ENCODE measurements at places on chromosomes 16 and 17.

GRCh38 chr17:57559226-57559625, 185.9 kb downstream of the CCDC182 start:
- H3K27me3 ChIP-seq, result no peaks in the 10 kb centered on the region
- peak overlapping the region; percentile 36 for H3K27ac ChIP-seq
- no peak for ATAC-seq
- H3K4me1 ChIP-seq, result peaks cover 13% of the 10 kb centered on the region
- H3K36me3 ChIP-seq, result no peaks in the 10 kb centered on the region
- no peak overlapping the region for H3K4me3 ChIP-seq

DNA sequence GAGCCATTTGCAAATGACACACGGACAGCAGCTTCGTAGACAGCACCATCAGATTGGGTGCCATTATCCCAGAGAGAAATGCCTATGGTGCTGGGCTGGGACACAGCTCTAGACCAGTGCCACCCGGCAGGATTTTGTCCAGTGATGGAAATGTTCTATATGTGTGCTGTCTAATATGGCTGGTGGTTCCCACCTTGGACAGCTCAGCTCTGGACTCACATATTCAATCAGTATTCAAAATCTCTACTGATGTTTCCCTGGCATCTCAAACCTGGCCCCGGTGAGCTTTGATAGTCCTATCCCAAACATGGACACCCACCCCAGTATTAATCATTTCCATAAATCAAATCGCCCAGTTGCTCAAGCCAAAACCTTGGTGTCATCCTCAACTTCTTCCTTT, 23.0 kb downstream of the FA2H start:
- no peaks in the 10 kb centered on the region for H3K4me1 ChIP-seq
- no peak for ATAC-seq
- H3K27me3 ChIP-seq, result peaks cover 18% of the 10 kb centered on the region
- H3K36me3 ChIP-seq, result no peaks in the 10 kb centered on the region
- H3K27ac ChIP-seq, result no peak overlapping the region

GRCh38 chr16:86227801-86228200, 282.5 kb upstream of the FOXF1 start:
- H3K27ac ChIP-seq, result no peak overlapping the region
- H3K4me3 ChIP-seq, result no peak overlapping the region
- H3K27me3 ChIP-seq, result peaks cover 9% of the 10 kb centered on the region
- no peak for ATAC-seq
- no peaks in the 10 kb centered on the region for H3K4me1 ChIP-seq

DNA sequence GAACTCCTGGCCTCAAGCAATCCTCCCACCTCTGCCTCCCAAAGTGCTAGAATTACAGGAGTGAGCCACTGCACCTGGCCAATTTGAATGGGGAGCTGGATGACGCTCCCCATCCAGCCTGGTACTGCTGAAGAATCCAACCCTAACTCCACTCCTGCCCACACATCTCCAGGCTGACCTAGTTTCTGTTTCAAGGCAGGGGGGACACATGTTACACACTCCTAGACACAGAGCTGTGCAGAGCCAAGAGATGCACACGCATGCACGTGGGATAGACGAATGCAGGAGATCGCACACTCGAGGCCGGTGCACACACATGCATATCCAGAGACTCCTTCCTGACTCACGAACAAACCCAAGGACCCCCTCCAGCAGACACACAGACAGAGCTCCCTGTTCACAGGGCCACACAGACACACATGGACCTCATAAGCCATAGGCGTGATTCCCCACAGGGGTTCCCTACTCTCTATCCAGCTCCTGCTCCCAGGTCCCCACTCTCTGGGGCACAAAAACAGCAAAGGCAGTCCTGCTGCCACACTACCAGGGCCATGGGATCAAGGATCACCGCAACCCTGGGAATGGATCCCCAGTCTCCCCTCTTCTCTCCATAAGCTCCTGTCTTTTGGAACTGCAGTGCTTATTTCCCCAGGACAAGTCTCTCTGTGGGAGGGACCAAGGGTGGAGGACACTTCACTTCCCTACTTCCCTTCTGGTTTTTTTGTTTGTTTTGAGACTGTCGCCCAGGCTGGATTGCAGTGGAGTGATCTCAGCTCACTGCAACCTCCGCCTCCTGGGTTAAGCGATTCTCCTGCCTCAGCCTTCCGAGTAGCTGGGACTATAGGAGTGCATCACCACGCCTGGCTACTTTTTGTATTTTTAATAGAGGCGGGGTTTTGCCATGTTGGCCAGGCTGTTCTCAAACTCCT, 14.4 kb downstream of the EPOP start:
- peaks cover 30% of the 10 kb centered on the region for H3K27me3 ChIP-seq
- H3K27ac ChIP-seq, result no peak overlapping the region
- no peak overlapping the region for H3K4me3 ChIP-seq
- H3K4me1 ChIP-seq, result no peaks in the 10 kb centered on the region
- no peaks in the 10 kb centered on the region for H3K36me3 ChIP-seq

DNA sequence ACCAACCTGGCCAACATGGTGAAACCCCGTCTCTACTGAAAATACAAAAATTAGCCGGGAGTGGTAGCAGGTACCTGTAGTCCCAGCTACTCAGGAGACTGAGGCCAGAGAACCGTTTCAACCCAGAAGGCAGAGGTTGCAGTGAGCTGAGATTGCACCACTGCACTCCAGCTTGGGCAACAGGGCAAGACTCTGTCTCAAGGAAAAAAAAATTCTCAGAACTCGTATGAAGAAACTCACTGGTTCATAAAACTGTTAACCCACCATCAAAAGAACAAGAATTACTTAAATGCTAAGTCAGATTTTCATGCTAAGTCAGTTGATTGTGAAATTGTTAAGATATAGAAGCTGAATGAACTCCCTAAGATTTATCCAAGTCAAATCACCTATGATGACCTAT, 31.3 kb downstream of the SLC39A11 start:
- no peaks in the 10 kb centered on the region for H3K4me1 ChIP-seq
- H3K27me3 ChIP-seq, result no peaks in the 10 kb centered on the region
- no peaks in the 10 kb centered on the region for H3K36me3 ChIP-seq
- no peak for ATAC-seq
- H3K4me3 ChIP-seq, result no peak overlapping the region

DNA sequence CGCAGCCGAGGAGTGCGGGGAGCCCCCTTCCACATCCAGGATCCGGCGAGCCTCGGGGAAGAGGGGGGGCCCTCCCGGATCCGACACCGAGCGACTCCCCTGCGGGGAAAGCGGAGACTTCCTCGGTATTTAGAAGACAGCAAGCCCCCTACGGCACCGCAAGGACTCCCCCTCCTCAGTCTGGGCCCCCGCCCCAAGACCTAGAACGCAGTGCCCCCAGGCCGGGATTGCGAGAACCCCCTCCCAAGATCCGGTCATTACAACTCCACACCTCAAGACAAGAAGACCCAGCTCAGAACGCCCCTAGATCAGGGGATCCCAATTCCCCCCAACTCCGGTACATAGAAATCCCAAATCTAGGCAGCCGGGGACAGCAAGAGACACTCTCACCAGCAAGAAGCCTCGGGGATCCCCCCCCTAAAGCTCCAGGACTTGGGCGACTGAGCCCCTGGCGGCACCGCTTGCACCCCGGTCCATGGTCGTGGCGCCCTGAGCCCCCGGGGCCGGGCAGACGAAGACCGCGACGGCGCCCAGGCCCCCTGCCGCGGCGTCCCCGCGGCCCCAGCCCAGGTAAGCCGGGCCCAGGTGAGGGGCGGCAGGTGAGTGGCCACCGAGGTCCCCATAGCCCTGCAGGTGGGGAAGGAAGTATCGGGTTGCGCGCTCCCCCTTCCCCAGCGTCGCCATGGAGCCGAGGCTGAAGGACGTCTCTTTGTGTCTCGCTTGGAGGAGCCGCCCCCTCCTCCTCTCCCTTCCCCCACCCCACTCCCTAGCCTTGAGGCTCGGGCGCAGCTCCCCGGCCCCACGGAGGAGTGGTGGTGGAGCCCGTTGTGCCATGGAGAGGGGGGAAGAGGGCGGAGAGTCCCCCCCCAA, 641 bp downstream of the SBK1 start:
- peaks cover 29% of the 10 kb centered on the region for H3K4me1 ChIP-seq

- H3K4me3 ChIP-seq, result no peak overlapping the region
- H3K27me3 ChIP-seq, result no peaks in the 10 kb centered on the region
- H3K36me3 ChIP-seq, result peaks cover 63% of the 10 kb centered on the region
- H3K4me1 ChIP-seq, result no peaks in the 10 kb centered on the region
Measured at GRCh38 chr16:20918486-20919239, 18.1 kb downstream of the LYRM1 start.

- no peaks in the 10 kb centered on the region for H3K36me3 ChIP-seq
- H3K27ac ChIP-seq, result peak overlapping the region; percentile 16
- H3K4me1 ChIP-seq, result peaks cover 17% of the 10 kb centered on the region
Measured at GRCh38 chr16:21301168-21301894, 23.2 kb upstream of the CRYM start.

GRCh38 chr16:27308792-27309191, 5.0 kb upstream of the IL4R start:
- H3K36me3 ChIP-seq, result no peaks in the 10 kb centered on the region
- H3K4me1 ChIP-seq, result peaks cover 22% of the 10 kb centered on the region
- no peak overlapping the region for H3K4me3 ChIP-seq
- no peaks in the 10 kb centered on the region for H3K27me3 ChIP-seq
- no peak overlapping the region for H3K27ac ChIP-seq

- no peaks in the 10 kb centered on the region for H3K27me3 ChIP-seq
- peak; percentile 44 for ATAC-seq
- no peaks in the 10 kb centered on the region for H3K36me3 ChIP-seq
- peak overlapping the region; percentile 48 for H3K27ac ChIP-seq
- H3K4me3 ChIP-seq, result peak overlapping the region; percentile 46
- H3K4me1 ChIP-seq, result peaks cover 17% of the 10 kb centered on the region
Measured at GRCh38 chr16:86007524-86007923, 108.6 kb downstream of the IRF8 start.

- H3K36me3 ChIP-seq, result no peaks in the 10 kb centered on the region
- no peaks in the 10 kb centered on the region for H3K4me1 ChIP-seq
- no peak overlapping the region for H3K27ac ChIP-seq
- H3K27me3 ChIP-seq, result peaks cover 3% of the 10 kb centered on the region
- H3K4me3 ChIP-seq, result no peak overlapping the region
Measured at GRCh38 chr17:13520899-13521572, 80.7 kb downstream of the HS3ST3A1 start.

GRCh38 chr17:74798239-74798707, 22.1 kb upstream of the NAT9 start:
- no peaks in the 10 kb centered on the region for H3K4me1 ChIP-seq
- no peak overlapping the region for H3K4me3 ChIP-seq
- no peaks in the 10 kb centered on the region for H3K27me3 ChIP-seq
- H3K27ac ChIP-seq, result no peak overlapping the region
- no peak for ATAC-seq

DNA sequence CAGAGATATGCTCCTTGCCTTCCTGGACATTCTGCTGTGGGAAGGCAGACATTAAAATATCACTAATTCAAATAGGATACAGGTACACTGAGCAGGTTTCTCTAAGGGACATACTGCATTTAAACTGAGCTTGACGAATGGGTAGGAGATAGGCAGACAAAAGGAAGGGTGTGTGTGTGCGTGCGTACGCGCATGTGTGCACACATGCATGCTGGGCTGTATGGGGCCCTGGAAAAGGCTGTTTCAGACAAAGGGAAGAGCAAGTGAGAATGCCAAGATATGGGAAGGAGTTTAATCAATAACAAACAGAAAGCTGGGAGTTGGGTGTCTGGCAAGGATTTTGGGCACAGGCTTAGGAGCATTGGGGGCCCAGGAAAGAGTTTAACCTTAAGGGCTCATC, 196.2 kb downstream of the PRKCA start:
- peaks cover 48% of the 10 kb centered on the region for H3K36me3 ChIP-seq
- peaks cover 34% of the 10 kb centered on the region for H3K4me1 ChIP-seq
- ATAC-seq, result no peak
- H3K27ac ChIP-seq, result peak overlapping the region; percentile 31
- no peak overlapping the region for H3K4me3 ChIP-seq

DNA sequence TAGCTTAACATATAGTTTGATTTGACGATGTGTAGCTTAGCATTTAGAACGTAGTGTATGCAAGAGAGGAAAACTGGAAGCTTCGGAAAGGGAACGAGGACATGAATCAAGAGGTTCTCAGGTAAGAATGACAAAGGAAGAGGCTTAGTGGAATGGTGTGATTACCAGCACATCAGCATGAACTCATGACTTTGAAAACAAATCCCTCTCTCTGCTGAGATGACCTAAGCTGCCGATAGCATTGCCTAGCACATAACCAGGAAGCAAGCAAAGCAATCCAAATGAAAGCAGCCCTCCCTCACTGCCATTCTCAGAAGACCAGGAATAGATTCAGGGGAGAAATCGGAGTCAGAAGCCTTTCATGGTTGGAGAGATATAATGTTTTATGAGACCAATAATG, 51.3 kb upstream of the CCL1 start:
- H3K4me1 ChIP-seq, result no peaks in the 10 kb centered on the region
- no peak overlapping the region for H3K27ac ChIP-seq
- no peaks in the 10 kb centered on the region for H3K36me3 ChIP-seq

DNA sequence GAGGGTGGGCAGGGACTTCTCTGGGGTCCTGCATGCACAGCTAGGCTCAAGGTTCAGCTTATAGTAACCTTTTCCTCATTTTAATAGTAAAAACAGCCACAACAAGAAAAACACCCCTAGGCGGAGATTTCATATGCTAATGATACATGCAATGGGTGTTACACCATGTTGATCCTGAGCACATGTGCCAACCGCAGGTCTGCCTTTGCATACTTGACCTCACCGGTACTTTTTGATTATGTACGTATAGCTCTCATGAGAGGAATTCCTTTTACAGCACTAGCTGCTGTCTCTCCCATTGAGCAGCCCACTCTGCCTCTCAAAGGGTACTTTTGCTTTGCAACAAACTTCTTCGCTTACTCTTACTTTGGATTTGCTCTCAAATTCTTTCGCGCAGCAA, 1.9 kb downstream of the KRTAP4-8 start:
- H3K4me1 ChIP-seq, result no peaks in the 10 kb centered on the region
- no peak for ATAC-seq
- H3K27me3 ChIP-seq, result peaks cover 15% of the 10 kb centered on the region
- H3K4me3 ChIP-seq, result no peak overlapping the region
- H3K36me3 ChIP-seq, result no peaks in the 10 kb centered on the region
- H3K27ac ChIP-seq, result no peak overlapping the region

Data from activated T-helper 17 cell treated with anti-CD3 and anti-CD28 coated beads, Interleukin-2, amount 50 U/mL, for 72 hours (primary cell).